ENCODE measurements at places on chromosomes 1 and 21.

DNA sequence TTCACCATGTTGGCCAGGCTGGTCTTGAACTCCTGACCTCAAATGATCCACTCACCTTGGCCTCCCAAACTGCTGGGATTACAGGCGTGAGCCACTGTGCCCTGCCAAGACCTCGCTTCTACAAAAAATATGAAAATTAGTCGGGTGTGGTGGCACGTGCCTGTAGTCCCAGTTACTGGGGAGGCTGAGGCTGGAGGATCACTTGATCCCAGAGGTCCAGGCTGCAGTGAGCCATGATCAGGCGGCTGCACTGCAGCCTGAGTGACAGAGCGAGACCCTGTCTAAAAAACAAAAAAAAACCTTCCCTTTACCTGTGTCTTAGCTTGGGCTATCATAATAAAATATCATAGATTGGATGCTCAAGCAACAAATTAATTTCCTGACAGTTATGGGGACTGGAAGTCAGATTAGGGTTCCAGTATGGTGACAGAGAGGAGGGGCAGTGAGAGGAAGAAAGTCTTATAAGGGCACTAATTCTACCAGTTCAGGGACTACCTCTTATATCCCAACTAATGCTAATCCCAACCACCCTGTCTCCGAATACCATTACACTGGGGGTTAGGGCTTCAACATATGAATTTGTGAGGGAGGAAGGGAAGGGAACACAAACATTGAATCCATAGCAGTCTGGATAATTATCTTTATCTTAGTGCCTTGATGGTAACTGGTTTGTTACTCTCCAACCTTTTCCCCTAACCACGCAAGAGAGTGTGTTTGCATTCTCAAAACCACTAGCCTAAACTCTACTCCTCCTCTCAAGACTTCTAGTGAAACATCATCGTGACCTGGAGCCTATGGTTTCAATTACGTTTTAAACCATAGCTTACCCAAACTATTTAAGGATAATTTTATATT lies 1.0 kb upstream of the NAXE start:
- DNase-seq: no peak

- no peak for DNase-seq
These were observed 135.9 kb downstream of the NPHP4 start for GRCh38 chr1:5856246-5856815.

GRCh38 chr1:246537441-246537840 lies 28.6 kb downstream of the TFB2M start:
- no peak for DNase-seq

DNA sequence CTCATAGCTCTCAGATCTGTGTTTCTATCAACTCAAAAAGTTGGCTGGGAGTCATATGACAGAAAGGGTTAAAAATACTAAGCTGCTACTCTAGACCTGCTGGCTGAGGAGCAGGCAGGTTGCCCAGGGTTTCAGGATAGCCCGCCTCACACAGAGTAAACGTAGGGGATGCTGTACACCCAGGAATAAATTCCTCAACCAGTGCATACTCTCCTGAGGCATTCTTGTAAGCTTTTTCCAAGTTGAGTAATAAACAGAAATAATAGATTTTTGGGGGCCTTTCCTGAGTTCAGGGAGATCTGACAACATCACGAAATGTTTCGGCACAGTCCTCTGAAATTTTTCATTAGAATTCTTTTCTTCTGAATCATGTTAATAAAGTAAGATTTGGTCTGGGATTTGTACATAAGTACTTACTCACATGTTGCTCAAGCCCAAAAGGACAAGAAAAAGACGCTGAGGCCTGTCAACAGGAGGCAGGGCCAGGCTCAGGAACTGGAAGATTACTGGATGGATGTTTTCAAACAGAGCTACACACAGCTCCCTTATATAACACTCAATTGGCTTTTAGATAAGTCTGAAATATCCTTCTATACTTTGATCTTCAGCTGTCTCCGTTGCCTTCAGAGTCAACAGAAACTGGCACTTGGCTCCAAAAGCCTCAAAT lies 41.0 kb downstream of the TGFBR3 start:
- DNase-seq: no peak

DNA sequence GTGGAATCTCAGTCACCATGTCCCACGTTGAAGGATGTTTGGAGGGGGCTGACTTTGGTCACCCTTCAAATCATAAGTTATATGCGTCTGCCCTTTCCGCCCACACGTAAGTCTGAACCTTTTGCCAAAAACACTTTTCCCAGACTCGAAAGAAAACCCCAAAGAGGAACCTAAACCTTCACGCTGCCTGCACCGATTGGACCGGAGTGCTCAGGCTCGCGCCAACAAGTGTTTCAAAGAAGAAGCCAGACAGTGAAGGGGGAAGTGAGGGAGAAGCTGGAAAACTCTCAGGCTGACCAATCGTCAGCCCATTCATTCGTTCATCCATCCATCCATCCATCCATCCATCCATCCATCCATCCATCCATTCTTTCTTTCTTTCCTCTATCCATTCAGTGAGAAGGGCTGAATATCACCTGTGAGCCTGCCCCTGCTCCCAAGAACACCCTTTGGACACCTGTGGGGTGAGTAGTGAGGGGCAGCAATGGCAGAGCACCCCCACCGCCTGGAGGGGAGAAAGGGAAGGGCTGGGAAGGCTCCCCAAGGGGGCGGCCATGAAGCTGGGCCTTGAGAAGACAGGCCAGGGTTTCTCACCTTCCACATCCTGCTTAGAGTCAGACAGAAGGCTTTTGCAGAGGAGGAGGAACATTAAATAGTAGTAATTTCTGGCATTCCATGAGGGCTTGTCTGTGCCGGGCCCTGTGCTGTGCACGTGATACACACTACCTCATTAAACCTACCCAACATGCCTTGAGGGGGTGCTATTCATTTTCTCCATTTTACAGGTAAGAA lies 27.1 kb upstream of the RUNX3 start:
- DNase-seq: no peak

- DNase-seq: no peak
These were observed 693 bp downstream of the SRSF10 start for GRCh38 chr1:23979387-23979880.

DNA sequence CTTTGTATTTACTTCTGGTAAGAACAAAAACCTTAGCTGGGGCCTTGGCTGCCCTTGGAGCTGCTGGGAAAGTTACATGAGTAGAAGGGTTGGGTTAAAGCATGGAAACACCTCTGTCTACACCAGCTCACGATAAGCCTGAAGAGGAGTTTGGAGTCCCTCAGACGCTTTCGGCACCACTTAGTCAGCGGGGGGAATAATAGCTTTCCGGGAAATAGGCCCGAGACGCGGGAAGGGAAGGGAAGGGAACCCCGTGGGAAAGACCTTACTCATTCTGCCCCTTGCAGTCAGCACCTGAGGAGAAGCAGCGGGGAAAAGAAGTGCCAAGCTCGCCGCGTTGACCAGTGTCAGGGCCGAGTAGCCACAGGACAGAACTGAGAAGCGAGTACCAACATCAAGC lies 66.4 kb upstream of the PDE9A start:
- DNase-seq: no peak

DNA sequence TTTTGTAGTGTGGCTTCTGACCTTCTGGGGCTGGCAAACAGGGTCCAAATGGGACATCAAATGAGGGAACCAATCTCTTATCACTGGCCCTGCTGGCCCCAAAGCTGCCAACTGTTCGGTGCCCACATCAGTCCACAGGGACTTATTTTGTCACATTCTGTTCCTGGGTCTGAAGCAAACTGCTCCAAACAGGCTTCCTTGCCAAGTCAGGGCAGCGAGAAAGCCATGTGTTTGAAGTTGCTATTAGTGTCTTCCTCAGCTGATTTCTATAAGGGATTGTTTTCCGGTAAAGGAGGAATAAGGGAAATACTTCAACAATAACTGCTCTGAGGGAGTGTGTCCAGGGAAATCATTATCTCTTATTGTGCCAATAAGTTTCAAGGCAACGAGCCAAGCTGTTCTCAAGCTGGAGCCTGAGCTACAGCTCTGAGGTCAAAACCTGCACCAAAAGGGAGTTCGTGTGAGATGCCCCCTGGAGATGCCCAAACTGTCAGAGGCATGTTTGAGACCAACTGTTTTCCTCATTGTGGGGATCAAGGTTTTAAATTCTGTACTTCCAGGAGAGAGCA lies 381.4 kb upstream of the PROX1 start:
- DNase-seq: no peak
